ENCODE measurements at places on chromosomes 11 and 22.

- DNase-seq: no peak
Observed at GRCh38 chr22:35971456-35972119, 57.0 kb downstream of the RBFOX2 start.

DNA sequence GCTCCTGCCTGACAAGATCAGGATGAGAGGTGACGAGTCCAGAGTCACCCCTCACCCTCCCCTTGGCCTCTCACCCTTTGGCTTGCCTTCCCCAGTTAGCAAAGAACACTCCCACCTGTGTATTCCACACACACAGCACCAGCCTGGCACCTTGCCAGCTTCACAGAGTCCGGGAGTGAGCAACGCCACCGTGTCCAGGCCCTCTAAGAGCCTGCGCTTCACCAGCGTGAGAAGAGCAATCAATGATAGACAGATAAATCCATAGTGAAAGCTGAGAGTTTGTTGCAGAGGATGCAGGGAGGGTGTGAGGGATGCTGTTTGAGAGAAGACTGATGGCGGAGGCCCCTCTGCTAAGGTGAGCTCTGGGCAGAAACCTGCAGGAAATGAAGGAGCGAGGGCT lies 404.5 kb downstream of the LARGE1 start:
- no peak for DNase-seq

GRCh38 chr11:43922295-43922648 lies 20.2 kb upstream of the C11orf96 start:
- DNase-seq: no peak

- no peak for DNase-seq
Observed at GRCh38 chr11:12715941-12716340, 41.7 kb downstream of the TEAD1 start.

GRCh38 chr22:41768430-41768829 lies 32.0 kb upstream of the CCDC134 start:
- DNase-seq: no peak

DNA sequence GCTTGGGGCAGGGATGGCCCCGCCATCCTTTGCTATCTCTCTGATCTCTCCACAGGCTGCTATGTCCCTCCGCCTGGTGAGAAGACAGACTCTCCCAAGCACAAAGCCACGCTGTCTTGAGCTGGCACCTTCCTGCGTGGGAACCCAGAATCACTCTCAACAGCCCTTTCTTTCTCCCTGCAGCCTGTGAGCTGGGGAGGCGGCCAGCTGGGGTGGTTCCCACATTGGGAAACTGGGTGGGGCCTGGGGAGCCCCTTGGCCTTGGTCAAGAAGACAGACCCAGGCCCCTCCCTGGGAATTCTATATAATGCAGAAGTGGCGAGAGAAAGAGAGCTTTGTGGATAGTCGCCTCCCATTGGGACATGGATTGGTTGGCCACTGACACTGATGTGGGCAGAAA lies 129.0 kb upstream of the TIMP3 start:
- DNase-seq: no peak

DNA sequence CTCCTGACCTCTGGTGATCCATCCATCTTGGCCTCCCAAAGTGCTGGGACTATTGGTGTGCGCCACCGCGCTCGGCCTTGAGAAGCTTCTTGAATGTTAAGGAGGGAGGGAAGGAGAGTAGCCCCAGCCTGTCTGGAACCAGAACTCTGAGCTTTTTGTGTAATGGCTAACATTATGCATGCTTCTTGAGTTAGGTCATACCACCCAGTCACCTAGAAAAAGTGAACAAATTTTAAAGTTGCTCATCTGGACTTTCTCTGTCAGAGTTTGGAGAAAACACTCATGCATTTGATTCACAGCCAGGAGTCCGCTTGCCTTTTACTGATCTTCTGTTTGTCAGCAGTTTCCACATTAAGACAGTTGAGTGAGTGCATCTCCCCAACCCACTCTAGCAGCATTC lies 82.1 kb downstream of the PPP6R3 start:
- no peak for DNase-seq

GRCh38 chr11:106601684-106602297 lies 416.5 kb downstream of the GUCY1A2 start:
- DNase-seq: no peak

DNA sequence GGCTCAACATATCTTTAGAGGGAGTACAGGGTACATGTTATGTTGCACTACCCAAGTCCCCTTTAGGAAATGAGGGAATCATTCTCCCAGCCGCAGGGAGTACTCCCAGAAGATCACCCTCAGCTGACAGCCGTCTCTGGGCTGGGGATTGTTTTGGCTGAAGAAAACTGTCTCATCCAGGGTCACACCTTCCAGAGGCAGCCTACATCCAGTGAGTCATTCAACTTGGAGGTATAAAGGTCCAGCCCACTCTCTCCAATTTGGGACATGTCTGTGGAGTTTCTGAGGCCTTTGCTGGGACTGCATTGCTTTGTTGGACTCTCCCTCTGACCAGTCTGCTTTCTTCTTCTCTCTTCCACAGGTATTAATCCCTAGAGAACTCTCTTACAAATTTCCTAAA lies 42.1 kb downstream of the RASSF10 start:
- no peak for DNase-seq

- no peak for DNase-seq
Observed at GRCh38 chr11:36574486-36574885, 6.7 kb downstream of the RAG1 start.

GRCh38 chr11:47406896-47407745 lies 1.3 kb upstream of the SLC39A13 start:
- DNase-seq: peak; percentile 24

DNA sequence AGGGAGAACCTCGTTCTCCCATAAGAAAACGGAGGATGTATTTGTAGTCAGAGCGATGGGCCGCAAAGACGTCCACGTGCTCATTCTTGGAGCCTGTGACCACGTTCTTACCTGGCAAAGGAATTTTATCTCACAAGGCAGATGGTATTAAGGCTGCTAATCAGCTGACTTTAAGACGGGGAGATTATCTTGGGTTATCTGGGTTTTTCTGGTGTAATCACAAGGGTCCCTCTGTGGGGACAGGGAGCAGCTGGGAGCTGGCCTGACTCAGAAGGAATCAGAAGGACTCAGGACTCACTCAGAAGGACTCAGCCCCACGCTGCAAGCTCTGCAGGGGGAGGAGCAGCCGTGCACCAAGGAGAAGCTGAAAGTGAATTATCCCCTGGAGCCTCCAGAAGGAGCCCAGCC lies 7.5 kb upstream of the SIGIRR start:
- no peak for DNase-seq

GRCh38 chr11:130213979-130214281 lies 54.3 kb downstream of the ST14 start:
- no peak for DNase-seq

GRCh38 chr11:124069429-124070401 lies 28.6 kb upstream of the OR10G7 start:
- DNase-seq: peak; percentile 88

- DNase-seq: no peak
Observed at GRCh38 chr11:75450236-75450635, 17.2 kb upstream of the KLHL35 start.

- DNase-seq: no peak
Observed at GRCh38 chr11:67174311-67174710, 55.2 kb downstream of the KDM2A start.

DNA sequence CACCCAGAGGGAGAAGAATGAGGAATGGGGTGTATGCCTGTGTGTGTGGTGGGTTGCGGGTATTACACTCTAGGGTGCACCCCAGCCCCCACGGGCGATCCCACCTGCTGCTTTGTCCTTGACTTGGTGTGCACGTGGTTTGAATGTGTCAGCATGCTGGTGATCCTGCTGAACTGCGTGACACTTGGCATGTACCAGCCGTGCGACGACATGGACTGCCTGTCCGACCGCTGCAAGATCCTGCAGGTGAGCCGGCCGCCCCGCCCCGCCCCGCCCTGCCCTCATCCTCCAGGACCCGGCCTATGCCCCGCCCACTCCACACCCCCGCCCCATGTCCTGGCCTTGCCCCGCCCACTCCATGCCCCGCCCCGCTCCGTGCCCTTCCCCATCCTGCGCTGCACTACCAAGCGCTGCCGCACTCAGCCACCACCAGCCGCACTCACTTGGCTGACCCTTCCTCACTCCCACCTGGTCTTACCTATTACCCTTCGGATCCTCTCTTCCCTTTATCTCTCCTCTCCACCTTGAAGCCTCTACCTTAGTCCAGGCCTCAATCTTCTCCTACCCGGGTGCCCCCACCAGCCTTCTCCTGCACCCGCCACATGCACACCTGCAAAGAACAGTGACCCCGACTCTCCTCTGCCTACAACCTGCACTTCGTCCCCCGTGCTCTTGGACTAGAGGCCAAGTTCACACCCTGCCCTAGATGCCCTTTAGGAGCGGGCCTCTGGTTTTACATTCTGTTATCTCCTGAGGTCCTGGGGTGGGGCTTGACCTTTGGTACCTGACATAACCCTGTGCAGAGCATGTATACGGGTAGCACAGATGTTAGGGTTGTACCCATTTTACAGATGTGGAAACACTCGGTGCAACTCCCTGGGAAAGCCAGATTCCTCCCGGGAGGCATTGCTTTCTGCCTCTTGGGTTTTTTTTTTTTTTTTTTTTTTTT lies 27.7 kb downstream of the CACNA1I start:
- peak; percentile 28 for DNase-seq

DNA sequence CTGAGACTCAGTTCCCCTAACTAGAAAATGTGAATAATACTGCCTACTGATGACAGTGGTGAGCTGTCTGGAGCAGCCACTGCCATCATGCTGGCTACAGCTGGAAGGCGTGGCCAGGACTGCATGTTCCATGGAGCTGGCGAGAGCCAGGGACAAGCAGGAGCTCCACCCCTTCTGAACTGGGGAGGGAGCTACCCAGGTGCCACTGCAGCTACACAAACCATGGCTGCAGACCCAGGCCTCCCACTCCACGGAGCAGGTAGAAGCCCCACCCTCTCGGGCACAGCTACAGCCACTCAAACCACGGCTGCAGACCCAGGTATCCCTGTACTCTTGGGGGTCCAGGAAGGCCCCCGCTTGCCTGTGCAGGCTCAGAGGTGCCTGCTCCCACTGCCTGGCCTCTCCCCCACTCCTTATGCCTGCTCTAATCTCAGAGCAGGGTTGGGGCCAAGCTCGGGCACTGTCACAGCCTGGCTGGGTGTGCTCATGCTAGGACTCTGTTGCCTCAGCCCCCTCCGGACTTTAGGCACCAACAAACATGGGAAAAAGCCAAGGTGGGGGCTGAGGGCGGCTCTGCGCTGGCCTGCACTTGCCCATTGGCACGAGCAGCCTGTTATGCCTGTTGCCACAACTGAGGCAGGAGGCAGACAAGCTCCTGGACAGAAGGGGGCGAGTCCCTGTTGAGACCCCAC lies 51.7 kb downstream of the RAB30 start:
- no peak for DNase-seq

DNA sequence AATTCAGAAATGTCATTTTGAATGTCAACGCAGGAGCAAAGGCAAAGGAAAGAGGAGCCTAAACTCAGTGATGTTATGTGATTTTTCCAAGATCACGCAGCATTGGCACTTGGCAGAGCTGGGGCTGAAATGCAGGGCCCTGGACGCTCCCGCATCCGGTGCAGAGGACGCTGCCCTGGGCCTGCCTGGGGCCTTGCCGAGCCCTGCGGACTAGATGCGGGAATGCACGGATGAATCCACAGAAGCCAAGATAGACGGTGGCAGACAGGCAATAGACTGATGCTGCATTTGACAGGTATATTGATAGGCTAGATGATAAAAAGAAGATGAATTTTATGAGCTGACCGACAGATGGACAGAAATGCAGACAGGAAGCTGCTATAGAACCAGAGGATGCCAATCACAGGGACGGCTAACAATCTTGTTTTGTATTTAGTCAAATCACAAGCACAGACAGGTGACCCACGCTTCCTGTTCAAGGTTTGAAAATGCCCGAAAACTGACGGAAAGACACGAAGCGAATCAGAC lies 696 bp upstream of the MARK2 start:
- DNase-seq: no peak

GRCh38 chr11:28517621-28518020 lies 409.4 kb downstream of the METTL15 start:
- no peak for DNase-seq

DNA sequence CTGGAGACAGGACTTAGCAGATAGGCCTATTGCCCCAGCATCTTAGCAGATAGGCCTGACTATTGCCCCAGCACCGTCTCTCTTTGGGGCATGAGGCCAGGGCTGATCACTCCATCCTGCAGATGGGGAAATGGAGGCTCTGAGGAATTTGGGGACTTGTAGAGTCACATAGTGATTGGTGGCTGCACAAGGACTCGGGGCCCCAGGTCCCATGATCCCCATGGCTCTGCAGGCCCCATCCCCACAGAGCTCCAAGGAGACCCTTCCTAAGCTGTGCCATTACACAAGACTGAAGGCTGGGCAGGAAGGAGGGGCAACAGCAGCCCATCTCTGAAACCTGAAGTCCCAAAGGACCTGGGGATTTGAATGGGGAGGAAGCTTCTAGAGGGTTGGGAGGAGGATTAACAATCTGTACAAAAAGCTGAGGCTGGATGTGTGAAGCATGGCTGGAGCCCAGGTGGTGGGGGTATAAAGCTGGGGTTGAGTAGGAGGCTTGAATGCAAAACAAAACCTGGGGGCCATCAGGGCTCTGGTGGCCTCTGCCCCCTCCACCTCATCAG lies 1.6 kb downstream of the ARAP1 start:
- no peak for DNase-seq

DNA sequence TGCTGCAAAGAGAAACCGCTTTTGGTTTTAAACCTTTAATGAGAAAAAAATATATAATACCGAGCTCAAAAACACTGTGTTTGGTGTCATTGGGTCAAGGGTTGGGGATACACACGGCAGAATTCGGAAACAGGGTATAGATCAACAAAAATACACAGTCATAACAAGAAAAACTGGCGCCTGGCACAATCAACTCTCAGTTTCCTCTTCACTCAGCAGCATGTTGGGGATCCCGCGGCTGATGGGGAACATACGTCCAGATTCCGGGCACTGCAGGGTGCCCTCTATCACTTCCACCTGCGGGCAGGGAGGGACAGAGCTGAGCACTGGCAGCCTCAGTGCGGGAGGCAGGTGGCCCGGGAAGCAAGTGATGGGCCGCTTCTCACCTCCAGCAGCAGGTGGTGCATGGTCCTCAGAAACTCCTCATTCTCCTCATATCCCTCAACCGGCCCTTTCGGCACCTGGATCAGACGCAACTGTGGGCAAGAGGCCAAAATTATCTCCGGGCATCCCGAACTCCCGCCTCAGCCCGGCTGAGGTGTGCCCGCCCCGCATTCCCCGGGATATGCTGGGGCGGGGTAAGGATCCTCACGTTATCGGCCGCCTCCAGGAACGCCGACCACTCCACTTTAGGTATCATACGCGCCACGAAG lies 561 bp downstream of the TRMT112 start:
- DNase-seq: peak; percentile 39

GRCh38 chr22:23113847-23114720 lies 27.7 kb downstream of the RSPH14 start:
- no peak for DNase-seq

DNA sequence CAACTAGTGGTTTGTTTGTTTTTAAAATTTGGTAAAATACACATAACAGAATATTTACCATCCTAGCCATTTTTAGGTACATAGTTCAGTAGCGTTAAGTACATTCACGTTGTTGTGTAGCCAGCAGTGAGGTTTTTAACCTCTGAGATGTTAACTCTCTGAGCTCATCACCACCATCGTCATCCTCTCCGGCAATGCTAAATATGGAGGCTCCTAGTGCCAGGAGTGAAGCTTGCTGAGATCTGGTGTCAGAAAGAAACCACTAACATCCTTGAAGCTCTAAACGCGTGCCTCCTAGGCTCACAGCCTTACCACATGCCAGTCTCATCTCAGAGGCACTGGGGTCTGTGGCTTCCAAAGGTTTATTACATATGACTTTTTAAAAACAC lies 330.2 kb upstream of the B3GAT1 start:
- DNase-seq: no peak

GRCh38 chr22:27223317-27224177 lies 566.2 kb downstream of the MIAT start:
- no peak for DNase-seq

GRCh38 chr11:69107413-69107812 lies 48.3 kb upstream of the SMIM38 start:
- no peak for DNase-seq
